ENCODE measurements at places on chromosomes 4 and X.
A peak's percentile ranks its signal among the peaks of the same experiment; 100 is the strongest.

DNA sequence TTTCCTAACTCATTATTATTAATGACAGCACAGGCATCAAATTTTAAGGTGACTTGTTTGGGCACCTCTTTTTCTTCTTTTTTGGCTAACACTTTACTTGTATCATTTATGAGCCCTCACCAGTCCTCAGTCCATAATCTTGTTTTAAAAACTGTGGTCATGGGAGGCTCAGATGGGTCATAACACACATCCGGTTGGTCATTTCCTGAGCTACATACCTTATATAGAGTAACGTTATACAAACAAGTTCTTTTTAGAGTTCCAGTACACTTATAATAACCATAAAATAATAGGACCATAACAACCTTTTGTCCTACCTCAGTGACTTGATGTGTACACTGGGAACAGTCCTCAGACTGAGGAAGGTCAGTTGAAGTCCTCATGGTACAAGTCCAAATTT lies 21.1 kb upstream of the PLS3 start:
- no peak for DNase-seq

DNA sequence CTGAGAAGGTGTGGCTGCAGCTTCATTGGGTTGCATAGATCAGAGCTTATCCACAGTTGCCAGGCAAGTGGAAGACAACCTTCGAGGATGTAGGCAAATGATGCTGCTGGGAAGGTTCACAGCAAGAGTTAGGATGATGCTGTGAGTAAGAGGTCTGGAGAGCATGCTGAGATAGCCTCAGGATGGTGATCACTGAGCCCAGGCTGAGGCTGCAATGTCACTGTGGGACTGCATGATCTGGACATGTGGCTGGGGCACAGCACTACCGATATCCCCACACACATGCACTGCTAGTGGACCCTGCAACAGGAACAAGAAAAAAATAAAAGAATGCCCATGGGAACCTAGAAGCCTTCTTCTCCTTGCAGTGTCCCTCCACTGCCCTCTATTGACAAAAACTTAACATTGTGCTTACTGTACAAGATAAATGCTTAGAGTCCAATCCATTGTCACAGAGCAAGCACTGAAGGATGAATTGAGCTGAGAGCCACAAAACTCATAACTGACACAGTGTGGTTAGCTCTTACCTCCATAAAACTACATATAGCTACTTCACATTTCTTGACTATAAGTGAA lies 105.6 kb downstream of the CNKSR2 start:
- DNase-seq = peak; percentile 32

DNA sequence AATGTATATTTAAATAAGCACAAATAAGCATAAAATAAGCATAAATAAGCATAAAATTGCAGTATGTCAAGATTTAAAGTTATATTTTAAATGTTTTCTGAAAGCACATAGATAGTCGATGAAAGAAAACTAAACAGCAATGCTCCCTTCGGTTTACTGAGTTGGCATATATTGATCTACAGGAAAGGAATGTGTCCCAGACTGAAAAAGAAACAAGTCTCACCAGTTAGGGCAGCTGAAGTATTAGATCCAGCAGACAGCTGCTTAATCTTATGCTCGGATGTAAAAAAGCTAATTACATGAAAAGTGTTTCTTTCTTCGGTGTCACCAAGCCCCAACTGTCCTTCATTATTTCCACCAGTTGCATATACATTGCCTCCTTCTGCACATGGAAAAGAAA lies 8.7 kb downstream of the RPGR start:
- no peak for DNase-seq

DNA sequence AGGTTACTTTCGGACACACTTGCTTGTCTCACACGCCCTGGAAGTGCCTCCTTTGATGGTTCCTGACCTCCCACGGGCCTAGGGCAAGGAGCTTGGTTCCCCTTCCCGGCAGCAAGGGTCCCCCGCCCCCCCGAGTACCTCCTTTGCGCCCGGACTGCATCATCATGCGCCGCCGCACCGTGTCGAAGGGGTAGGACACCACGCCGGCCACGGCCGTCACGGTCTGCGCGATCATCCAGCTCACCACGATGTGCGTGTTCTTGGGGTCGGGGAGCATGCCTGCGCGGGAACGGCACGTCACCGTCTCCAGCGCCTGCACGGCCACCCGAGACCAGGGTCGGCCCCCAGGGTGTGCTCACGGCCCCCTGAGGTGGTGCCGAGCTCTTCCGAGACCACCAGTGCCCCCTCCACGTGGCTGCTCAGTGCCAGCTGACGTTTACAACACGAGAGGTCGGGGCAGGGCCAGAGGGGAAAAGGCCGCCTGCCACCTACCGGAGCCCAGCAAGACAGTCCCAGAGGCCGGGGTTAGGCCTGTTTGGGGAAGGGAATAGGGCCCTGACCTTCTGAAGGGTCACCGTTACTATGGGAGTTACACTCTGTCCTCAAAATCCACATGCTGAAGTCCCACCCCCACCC lies 4.7 kb downstream of the SLC25A6 start:
- DNase-seq = no peak

DNA sequence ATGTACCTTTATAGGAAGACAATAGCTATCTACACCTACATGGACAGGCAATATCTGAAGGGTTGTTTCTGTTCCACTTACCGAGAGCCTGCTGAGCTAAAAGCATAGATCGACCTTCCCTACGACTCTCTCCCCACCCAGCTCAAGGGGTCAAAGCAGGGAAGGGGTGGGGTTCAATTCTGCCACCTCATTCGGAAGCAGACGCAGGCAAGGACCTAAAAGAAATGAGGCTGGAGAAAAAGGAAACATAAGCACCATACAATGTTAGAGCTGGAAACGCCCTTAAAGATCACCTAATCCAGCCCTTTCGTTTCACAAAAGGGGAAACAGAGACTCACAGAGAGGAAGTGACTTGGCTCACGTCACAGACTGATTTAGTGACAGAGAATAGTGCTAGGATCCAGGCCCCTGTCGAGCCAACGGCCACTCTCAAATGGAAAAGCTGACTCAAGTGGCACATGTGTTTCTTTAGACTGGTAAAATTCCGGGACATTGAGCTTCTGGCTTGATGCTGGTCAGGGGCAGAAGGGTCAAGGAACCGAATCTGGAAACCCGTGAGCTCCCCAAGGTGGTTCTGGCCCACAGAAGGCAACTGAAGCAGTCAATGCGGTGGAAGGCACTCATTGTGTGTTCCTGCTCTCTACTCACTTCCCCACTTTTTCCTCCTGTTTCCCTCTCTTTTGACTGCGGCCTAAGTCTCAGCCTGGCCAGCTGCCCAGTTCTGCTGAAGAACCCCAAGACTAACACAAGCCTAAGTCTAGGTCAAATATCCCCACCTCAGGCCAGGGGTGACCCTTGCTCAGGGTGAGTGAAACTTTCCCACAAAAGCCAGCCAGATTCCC lies 7.5 kb downstream of the SEPTIN6 start:
- peak; percentile 48 for DNase-seq

GRCh38 chr4:158613046-158613445 lies 58.6 kb downstream of the C4orf46 start:
- DNase-seq = no peak

DNA sequence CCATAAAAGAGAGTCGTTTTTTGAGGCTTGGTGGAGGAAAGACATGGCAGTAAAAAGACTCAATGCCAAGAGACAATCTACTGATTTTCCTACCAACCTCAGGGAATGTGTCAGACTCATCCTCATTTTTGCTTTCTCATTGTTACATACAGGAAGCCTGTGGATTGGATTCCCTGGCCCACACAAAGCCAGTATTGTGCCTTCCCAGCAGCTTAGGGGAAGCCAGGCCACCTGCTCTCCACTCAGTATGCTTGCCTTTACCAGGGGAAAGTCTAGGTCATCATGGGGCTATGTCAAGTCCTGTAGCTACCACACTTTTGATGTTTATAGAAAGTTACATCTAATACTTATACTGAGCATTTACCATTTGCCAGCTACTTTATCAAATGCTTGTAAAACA lies 11.0 kb downstream of the BMX start:
- no peak for DNase-seq

- DNase-seq = peak; percentile 4
Measured at GRCh38 chrX:131068945-131069719, 11.0 kb downstream of the ARHGAP36 start.

Measured in kidney capillary endothelial cell (primary cell).